ENCODE measurements at places on chromosomes 7 and 10.

GRCh38 chr7:40979296-40979695 lies 723.6 kb downstream of the INHBA start:
- DNase-seq: no peak

- DNase-seq: no peak
Observed at GRCh38 chr10:113177936-113178335, 227.9 kb downstream of the TCF7L2 start.

DNA sequence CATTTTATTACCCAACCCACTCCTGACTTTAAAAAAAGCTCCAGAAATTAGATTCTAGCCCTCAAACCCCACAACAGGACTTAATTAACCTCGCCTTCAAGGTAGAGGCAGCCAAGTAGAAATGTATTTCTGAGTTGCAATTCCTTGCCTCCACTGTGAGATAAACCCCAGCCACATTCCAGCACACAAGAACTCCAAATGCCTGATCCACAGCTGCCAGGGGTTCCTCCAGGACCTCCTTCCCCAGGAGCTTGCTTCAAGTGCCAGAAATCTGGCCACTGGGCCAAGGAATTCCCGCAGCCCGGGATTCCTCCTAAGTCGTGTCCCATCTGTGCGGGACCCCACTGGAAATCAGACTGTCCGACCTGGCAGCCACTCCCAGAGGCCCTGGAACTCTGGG lies 25.9 kb upstream of the ARL4A start:
- DNase-seq: no peak

DNA sequence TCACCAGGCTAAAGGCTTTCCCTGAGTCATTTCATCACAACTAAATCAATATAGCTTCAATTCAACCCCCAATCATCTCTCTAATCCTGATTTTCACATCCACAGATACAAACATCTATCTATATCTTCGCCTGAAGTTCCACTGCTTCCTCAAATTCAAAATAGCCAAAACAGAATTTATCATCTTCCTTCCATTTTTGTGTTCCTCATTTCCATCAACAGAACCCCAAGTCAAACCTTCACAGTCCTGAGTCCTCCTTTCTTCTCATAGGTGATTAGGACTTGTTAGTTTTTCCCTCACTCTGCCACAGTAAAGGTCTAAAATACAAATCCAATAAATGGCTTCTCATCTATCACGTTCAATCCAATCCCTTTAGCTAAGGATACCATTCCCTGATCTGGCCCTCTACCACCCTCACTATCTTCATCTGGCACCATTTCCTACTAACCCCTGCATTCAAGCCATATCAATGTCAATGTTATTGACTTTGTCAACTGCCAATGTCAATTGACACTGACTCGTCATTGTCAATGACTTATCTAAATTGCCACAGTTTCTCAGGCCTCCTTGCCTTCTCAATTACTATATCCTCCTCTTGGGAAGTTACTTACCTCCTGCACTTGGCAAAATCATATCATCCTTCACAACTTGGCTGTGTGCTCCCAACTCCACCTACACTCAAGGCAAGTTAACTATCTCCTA lies 2.6 kb downstream of the HYCC1 start:
- no peak for DNase-seq

Data from AG09319 (cell line).